Stimulated activated CD8-positive, alpha-beta memory T cell treated with anti-CD3 and anti-CD28 coated beads, Interleukin-7, amount 100 ng/mL, for 24 hours (primary cell): ENCODE measurements at places on chromosomes 12 and 14.

DNA sequence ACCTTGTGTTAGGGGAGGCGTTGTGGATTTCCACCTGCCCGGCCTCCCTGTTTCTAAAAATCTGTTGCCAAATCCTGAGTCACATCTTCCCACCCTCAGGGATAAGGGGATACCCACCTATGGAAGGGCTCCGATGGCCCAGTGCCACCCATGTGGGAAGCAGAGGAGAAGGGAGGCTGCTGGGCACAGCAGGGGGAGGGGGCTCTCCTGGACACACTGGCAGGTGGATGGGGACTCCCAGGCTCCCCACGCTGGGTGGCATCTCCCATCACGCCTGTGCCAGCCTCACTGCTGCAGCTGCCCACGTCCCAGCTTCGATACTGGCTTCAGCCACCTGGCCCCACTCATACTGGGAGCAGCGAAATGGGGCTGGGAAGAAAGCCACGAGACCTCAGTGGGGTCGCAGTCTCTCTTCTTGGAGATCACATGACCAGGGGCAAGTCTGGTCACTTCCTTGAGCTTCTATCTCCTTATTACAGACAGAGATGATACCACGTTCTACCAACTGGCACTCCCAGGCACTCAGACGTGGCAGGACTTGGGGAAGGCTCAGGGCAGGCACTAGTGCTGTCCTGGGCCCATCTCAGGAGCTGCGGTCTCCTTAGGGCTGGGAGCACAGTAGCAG, 72.2 kb downstream of the PITPNM2 start:
- no peak for DNase-seq

DNA sequence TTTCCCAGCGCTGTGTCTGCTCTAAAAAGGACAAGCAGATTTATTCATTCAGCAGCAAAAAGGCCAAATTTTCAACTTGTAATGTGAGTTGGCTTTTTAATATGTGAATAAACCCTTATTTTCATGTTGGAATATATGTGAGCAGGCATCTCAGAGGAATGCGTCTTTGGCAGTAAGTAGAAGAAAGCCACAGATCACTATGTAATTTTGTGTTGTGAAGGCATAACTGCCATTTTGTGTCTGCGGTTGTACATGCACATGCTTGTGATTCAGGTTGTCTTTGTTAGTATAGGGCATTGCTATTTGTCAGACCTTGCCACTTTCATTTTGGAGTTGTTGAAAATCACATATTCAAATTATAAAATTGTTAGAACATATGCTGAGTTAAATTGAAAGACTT, 398.8 kb upstream of the RGS6 start:
- DNase-seq: no peak

DNA sequence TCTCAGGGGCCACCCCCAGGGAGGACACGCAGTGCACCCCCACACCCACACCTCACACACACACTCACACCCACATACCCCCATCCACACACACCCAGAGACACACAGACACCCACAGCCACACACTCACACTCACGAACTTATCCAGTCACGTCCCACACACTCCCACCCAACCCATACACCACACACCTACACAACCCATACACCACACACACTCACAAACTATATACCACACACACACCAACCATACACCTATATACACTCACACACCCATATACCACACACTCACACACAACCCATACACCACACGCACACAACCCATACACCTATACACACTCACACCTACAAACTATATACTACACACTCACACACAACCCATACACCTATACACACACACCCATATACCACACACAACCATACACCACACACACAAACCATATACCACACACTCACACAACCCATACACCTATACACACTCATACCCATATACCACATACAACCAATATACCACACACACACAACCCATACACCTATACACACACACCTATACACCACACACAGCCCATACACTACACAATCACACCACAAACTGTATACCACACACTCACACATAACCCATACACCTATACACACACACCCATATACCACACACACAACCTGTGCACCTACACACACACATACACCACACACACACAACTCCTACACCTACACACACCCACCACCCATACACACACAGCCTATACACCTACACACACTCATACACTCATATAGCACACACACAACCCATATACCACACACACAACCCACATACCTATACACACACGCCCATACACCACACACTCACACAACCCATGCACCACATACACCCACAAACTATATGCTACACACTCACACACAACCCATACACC, 42.7 kb downstream of the TMEM121 start:
- no peak for DNase-seq

DNA sequence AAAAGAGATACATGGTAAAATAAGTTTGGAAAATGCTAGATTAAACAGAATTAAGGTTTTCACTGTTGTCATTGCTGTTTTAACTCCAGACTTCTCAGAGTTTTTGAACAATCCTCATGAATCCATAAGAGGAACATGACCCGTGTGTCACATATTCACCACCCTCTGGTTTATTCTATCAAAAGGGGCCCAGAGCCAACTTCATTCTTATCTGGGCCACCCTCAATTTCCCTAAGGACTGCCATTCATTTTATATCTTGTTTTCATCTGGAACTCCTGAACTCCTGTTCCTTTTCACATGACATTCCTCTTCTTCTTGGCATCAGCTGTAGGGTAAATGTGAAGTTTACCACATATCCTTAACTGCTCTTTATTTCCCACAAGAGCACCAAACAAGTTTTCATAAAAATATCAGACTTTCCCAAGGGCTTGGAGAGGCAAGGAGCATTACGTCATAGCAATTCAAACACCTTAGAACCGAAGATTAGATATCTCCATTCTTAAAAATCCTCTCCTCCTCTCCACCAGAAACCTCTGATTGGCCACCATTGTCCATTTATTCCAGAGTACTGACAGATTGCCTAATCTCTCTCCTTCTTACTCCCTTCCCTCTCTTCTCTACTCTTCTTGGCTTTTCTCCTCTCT, 225.2 kb downstream of the SEC23A start:
- DNase-seq: no peak

DNA sequence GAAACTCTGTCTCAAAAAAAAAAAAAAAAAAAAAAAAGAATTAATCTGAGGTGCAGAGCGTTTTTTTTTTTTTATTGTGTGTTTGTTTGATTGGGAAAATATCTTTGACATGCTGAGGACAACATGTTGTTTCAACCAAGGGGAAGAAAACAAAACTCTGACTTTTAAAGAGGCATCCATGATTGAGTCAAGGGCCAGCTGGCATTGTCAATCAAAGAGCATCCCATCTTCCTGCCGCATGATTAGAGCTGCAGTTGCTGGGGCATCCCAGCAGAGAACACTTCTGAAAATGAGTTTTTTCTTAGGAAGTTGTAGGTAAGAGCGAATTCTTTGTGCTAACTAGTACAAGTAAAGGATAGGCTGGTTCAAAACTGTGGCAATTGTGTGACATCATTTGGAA, 200.9 kb upstream of the DAAM1 start:
- no peak for DNase-seq

DNA sequence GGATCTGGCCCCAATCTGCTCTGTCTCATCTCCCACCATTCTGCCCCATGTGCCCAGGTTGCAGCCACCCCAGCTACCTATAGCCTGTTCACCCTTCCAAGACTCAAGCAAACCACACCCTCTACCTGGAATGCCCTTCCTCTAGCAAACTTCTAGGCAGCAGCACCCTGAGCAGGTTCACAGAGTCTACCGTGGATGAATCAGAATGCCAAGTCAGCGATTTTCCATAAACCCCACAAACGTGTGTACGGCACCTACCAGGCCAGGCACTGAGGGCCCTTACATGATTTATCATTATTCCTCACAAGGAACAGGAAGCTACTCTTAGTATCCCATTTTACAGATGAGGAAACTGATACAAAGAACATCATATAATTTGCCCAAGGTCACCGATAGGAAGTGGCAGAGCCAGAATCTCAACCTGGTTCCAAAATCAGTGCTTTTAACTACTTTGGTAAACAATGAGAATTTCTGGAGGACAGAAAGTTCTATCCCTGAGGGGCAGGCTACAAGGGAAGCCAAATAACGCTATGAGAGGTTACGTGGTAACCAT, 28.0 kb upstream of the DHRS4 start:
- no peak for DNase-seq

GRCh38 chr14:92551044-92551841, 37.7 kb downstream of the RIN3 start:
- DNase-seq: no peak

DNA sequence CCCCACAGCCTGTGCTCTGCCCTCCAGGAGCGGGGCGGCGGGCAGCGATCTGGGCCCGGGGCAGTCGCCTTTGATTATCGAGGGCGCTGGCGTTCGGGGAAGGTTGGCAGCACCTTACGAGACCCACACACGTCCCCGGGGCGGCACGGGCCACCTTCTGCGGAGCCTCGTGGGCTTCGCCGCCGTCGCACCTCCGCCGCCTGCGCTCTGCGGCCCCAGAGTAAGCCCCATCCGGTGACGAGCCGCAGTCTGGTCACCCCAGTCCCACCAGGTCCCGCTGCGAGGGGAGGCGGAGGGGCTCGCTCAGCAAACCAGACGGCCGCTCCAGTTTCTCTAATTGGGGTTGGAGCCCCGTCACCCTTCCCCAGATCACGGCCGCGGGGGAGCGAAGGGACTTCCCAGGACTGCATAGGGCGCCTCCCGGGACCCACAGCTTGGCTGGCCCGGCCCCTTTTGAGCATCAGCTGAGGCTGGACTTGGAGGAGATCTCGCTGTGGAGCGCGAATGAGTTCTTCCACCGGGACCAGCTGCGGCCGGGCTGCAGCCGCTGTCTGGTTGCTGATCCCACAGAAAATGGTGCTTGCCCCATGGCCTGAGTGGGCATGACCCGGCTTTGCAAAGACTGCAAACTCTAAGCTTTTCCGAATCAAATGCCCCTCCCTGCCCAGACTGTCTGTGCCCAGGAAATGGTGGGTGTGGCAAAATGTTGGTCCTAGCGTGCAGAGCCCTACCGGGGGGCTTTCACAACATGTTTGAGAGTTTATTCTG, 560 bp downstream of the LGALS3 start:
- DNase-seq: no peak

DNA sequence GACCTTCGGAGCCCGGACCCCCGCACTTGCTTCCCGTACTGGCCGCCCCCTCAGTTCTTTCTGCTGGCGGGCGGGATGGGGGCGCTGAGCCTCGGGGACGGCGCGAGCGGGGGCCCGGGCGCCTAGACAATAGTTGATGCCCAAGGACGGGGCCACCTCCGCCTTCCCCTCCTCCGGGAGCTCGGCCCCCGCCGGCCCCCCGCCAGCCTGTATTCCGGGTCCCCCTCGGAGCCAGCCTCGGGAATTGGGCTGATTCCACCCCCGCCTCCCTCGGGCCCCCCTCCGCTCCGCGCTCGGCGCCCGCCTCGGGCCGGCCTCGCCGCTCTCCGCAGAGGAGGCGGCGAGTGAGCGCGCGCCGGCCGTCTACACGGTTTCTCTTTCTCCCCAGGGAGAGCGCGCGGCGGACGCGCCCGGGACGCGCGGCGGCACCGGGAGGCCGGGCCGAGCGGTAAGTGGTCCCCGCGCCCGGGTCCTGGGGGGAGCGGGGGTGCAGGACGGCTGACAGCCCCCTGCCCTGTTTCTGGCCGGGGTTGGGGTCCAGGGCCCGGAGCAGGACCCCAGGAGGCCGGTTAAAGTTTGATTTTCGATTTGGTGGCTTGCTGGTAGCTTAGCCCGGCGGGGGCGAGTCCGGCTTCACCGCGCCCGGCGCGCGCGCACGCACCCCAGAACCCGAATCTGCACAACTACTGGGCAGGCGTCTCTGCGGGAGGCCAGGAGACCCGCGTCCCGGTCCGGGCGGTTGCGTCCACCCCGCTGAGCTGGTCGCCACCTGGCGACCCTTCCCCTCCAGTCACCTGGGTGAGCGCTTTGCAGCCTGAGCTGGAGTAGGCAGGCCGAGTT, 413.7 kb downstream of the PCNX1 start:
- peak; percentile 16 for DNase-seq
